ENCODE measurements at places on chromosomes 6 and 20.

DNA sequence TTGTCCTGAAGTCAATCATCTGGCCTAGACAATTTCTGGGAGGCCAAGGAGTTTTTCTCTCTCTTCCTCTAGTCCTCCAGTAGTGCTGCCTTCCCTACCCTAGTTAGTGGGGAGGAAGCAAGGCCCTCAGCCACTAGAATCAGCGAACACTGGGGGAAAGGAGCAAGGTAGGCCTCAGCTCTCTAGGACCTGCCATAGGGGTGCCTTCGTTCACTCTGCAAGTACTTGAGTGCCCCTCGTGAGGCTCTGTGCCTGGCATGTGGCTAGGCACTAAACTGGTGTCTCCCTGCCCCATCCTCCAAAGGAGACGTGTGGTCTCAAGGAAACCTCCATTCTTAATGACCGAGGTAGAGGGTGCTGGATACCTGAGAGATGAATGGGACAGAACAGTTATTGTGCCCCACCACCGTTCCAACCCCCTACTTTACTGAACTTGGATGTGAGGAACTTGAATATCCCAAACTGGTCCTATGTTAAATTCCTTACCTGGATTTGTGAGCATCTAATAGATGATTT lies 1.1 kb downstream of the DEF6 start:
- no peak for DNase-seq

DNA sequence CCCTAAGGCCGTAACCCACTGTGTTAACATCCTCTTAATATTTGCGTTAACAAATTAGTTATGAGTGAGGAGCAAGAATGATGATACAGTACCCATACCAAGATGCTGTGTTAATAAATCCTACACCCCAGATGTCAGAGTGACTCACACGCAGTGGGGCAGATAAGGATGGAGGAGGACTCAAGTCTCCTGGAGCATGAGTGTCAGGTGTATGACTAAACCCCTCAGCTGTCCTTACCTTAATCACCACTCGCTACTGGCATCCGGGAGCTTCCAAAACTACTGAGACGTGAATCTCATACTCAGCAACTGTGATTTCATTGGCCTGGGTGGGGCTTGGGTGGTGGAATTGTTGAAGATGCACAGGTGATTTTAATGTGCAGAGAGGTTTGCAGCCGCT lies 131.3 kb upstream of the MTHFD1L start:
- no peak for DNase-seq

GRCh38 chr6:156389296-156389695 lies 387.9 kb upstream of the ARID1B start:
- DNase-seq: no peak

DNA sequence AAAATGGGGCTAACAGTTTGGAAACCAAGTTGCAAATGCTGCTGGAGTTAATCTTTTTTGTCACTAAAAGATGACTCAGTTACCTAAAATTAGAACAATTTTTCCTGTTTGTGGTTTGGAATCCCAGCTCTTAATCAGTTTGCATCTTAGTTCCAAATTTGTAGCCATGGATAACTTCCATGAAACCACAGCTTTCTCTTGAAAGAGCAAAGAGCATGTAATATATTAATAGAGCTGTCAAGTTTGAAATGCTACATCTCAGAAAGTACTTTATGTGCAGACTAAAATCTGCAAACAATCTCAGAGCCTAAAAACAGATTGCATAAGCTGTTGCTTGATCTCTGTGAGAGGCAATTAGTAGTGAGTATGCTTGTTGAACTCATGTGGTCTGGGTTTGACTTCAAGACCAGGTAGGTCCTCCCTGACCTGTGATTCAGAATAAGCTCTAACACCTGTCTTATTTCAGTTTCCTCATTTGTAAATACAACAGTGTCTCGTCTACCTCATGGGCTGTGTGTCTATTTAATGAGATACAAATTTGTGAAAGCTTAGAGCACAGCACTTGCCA lies 23.5 kb downstream of the DHX35 start:
- no peak for DNase-seq

DNA sequence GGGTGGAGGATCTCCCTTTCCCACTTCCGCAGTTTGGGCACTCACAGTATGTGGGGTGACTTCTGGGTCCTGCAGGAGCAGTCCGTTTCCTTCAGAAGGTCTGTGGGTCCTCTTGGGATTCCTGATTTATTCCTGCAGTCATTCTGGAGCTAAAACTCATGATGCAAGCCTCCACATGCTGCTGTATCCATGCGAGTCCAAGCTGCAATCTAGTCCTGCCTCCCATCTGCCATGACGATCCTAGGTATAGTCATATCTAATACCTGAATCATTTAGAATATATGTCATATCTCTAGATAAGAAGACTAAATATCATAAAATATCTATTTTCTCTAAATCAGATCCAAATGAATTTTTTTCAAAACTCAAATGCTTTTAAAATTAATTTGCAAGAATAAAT lies 103.4 kb upstream of the AHI1 start:
- DNase-seq: no peak

- no peak for DNase-seq
Measured at GRCh38 chr6:133724726-133725125, 164.2 kb upstream of the TCF21 start.

- no peak for DNase-seq
Measured at GRCh38 chr6:53989504-53989903, 121.7 kb upstream of the MLIP start.

DNA sequence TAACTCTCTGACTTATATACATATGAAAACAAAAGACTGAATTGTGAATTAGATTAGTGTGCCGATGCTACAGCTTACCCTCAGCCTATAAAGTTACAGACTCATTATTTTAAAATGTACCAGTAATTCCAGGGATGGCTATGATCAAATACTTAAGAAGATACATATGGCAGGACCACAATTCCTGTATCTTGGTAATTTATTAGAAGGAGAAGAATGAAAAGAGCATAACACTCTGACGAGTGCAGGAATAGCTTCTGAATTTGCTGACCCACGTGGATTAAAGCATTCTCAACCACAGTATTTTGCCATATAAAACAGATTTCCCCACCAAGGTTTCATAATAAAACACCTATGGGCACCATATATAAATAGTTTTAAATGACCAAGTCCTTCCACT lies 368.5 kb upstream of the RUNX2 start:
- DNase-seq: no peak

DNA sequence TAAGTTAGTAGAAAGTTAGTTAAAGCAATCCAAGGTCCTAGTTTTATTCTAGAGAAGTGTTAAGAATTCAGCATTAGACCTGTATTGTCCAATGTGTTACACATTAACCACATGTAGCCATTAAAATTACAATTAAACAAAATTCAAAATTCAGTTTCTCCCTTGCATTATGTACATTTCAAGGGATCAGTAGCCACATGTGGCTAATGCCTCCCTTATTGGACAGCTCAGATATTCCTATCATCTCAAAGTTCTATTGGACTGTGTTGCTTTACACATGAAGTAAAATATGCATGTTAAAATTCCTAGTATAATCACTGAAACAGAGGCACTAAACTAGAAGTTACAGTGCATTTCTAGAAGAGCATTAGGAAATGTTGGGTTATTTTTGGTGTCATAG lies 107.2 kb upstream of the SCGN start:
- no peak for DNase-seq

- no peak for DNase-seq
Measured at GRCh38 chr6:50744976-50745375, 31.6 kb downstream of the TFAP2D start.

DNA sequence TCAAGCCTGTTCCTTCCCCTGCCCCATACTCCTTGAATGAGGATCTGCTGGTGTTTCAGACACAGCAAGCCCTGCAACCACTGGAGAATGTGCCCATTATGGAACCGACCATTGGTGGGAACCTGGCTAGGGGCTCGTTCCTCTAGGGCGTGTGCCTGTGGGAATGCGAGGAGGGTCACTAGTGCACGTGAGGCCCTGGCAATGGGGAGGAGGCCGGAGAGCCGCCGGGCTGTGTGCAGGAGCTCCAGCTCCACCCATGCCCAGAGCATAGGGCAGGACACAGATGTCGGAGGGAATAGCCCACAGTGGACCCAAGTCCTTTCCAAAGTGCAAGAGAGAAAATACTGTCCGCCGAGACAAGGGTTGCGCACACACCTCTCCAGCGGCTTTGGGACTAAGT lies 99.3 kb downstream of the ERMARD start:
- no peak for DNase-seq

- DNase-seq: no peak
Measured at GRCh38 chr20:62622877-62623487, 19.3 kb upstream of the SLCO4A1 start.

GRCh38 chr6:157240059-157240959 lies 83.0 kb downstream of the TMEM242 start:
- DNase-seq: no peak

DNA sequence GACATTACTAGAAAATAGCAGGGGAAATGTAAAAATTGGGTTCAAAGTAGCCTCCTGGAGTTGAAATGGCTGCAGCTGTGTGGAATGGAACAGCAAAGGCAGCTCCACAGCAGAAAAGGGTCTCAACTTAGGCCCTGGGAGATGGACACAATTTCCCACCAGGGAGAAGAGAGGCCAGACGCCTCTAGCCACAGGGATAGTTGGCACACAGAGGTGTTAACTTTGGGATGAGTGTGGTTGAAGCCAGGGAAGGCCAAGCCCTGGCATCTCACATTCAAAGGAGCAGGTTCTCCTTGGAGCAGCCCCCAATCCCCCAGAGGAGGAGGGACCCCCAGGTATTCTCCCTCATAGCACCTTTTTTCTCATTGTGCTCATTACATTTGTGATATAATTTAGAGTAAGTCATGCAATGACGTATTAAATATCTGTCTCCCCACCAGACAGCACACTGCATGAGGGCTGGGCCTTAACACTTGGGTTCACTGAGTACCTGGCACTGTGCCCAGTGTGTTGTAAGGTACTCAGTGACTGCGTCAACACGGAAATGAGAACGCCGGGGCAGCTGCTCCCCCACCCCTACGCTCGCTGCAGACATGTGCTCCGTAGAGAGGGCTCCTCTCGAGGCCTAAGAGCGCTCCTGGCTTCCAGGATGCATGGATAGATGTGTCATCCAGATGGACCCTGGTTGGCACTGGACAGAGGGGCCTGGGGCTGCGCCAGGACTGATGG lies 76.0 kb upstream of the CD93 start:
- DNase-seq: no peak

DNA sequence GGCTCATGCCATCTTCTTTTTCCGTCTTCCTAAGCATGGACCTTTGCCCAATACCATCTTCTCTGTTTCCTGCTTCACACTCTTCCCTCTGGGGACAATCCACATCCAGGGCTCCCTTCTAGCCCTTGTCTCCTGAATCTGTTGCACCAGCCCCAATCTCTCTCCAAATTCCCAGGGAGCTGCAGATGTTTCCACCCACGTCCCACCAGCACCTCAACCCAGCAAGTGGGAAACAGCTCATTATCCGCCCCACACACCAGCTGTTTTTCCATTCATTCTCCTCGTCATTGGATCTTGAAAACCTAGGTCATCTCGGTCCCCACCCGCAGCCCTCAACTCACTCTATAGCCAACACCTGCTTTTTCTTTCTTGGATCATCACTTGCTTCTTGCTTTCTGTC lies 185.0 kb upstream of the CDYL start:
- DNase-seq: no peak

DNA sequence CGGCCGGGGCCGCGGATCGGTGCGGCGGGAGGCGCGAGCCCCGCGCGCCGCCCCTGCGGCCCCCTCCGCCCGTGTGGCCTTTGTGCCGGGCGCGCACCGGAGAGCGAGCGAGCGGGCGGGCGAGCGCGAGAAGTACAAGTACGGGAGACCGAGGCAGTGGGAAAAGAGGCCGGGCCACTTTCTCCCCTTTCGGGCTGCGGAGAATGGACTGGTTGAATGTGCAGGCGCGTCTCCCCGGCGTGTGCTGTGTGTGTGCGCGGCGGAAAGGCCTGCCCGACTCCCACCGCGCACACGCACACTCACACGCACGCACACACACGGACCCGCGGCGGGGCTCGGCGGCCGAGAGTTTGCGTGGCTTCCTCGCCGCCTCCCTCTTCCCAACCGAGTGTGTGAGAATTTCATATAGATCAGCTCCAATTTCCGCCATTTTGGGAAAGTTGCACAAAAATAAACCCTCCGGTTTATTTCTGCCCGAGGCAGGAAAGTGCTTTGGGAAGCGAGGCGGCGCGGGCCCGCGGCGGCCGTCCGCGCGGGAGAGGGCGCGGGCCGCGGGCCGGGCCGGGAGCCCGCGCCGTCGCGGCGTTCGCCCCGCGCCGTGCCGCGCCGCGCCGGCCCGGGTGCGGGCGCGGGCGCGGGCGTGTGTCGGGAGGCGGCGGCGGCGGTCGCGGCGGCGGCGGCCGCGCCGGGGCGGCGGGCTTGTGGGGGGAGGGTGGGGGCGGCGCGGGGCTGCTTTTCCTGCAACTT lies 1.1 kb downstream of the L3MBTL3 start:
- DNase-seq: peak; percentile 50

- no peak for DNase-seq
Measured at GRCh38 chr6:14722704-14723103, 523.2 kb upstream of the JARID2 start.

DNA sequence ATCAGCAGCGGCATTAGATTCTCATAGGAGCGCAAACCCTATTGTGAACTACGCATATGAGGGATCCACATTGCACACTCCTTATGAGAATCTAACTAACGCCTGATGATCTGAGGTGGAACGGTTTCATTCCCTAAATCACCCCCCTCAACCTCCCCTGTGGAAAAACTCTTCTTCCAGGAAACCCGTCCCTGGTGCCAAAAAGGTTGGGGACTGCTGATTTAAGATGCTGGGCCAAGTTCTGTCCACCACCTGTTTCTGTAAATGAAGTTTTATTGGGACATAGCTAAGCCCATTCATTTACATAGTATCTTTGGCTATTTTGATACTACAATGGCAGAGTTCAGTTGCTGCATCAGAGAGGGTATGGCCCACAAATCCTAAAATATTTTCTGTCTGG lies 268.2 kb upstream of the PRDM1 start:
- no peak for DNase-seq

GRCh38 chr6:109447878-109448555 lies 7.5 kb downstream of the SMPD2 start:
- DNase-seq: no peak

GRCh38 chr6:49082611-49083010 lies 380.4 kb downstream of the MMUT start:
- DNase-seq: no peak

GRCh38 chr20:48463096-48463720 lies 364.6 kb downstream of the PREX1 start:
- DNase-seq: peak; percentile 6

- DNase-seq: no peak
Measured at GRCh38 chr6:11366934-11367637, 134.6 kb upstream of the NEDD9 start.

DNA sequence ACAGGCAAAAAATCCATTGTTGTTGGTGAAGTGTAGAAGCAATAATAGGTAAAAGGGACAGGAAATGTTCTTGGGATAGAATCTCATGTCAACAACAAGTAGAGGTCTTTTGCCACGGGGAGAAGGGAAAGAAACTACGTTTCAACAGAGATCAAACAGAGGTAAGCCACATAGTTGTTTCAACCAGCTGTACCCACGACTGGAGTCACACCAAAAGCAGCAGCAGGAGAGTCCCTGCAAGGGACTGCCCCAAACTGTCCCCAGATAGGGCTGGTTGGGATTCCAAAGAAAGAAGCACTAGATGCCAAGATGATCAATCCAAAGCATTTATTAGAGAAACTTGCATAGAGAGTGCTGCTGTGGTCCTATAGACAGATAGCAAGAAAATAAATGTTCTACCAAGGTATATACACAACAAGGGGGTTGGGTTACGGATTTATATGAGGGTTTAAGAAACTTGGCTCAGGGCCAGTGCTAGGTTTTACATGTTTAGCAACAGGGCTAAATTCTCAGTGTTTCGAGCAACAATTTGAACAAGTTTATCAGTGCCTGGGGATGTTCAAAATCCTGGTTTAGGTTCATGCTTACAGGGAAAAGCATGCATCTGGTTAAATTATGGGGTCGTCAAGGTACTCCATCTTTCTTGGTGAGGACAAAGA lies 466.5 kb downstream of the MMUT start:
- no peak for DNase-seq

Data from glutamatergic neuron (in vitro differentiated cells).